HT1080 (cell line): ENCODE measurements at places on chromosomes 11 and 22. TPM values are rescaled to one million over a fixed set of nuclear protein-coding genes. Genes with fewer than 3 reads are reported as not detected.

- no peak for DNase-seq
Measured at GRCh38 chr11:35969089-35970042, 25.5 kb downstream of the LDLRAD3 start.

GRCh38 chr22:49206281-49206680 is 621.4 kb downstream of the BRD1 start:
- no peak for DNase-seq

- DNase-seq = no peak
Measured at GRCh38 chr22:25281675-25282345, 62.4 kb downstream of the CRYBB2 start.

- DNase-seq = no peak
Measured at GRCh38 chr11:35363246-35363801, 56.0 kb downstream of the SLC1A2 start.

DNA sequence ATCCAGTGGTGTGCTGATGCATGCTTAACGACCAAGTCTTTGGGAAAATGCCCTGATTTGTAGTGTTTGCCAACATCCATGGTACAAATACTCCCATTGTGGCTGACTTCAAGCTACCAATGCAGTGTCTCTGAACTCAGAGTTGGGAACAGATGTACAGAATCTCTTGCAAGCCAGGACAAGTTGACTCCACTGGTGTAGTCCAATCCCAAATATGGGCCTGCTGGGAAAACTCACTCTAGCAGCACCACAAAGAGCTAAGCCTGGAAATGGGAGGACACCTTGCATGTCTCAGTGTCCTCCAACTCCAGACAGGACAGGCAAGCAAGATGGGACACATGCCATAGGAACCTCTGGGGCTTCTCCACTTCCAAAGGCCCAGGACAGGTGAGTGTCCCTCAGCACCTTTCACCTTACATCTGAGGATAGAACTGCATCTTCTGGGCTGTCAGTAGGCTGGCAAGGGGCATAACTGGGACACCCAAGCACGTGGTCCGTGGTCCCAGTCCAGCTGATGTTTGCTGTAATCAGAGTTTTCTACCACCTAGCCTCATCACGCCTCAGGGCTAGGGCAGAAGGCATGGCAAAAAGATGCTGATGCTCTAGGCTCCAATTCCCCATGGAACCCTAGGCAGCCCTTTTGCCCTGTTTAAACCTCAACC is 6.5 kb downstream of the LMO1 start:
- DNase-seq = no peak

GRCh38 chr11:32435511-32435941 is at the start of gene WT1:
Gene WT1, minus strand, starts transcription at chr11:32435539.
- peak; percentile 58 for DNase-seq

DNA sequence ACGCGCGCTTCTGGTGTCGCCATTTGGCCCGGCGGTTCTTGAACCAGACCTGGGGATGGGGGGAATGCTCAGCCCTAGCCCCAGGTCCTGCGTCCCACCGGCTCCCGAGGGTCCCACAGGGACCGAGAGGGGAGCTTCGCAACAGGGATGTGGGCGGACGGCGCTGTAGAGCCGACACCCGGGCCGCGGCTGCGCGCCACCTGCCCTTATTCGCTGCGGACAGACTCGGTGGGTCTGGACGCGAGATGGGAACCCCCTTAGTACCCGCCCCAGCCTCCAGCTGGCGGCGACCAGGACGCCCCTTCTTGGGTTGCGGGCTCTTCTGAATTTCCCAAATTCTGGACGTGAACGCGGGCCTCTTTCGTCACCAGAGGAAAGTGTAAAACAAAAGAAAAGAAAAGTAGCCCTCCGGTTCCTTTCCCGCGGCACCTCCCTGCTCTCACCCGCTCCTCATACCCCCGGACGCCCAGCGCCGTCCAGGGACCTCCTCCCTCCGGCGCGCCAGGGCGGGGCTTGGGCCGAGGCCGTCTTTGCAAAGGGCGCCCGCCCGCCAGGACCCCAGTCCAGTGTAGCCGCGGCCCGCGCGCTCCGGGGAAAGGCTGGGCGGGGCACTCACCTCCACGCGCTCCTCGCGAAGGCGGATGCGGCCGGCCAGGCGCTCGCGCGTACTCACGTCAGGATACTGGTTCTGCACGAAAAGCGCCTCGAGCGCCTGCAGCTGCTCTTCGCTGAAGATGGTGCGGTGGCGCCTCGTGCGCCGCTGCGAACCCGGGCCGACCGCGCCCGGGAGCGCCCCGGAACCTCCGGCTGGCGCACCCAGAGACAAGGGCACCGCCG is 827 bp downstream of the GSC2 start:
- DNase-seq = no peak

GRCh38 chr11:132028380-132029240 is 658.2 kb downstream of the NTM start:
- DNase-seq = peak; percentile 42

GRCh38 chr11:128477278-128477677 is 110.1 kb downstream of the ETS1 start:
- no peak for DNase-seq

GRCh38 chr11:113581713-113582112 is 106.5 kb upstream of the DRD2 start:
- DNase-seq = no peak

DNA sequence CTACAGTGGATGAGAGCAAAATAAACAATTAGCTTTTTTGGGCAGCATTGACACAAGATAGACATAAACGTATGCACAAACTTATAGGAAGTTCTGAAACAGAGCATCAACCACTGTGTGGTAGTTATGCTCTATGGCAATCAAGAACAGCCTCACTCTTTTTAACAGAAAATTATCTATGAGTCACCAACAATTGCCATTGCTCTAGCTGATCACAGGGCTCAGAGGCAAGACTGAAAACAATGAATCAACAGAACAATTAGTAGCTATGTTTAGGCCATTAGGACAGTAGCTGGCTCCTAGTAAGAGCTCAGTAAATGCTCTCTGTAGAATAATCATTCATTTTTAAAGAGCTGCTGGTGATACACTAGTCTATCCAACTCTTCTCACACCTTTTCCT is 34.9 kb upstream of the PICALM start:
- no peak for DNase-seq

GRCh38 chr11:6855971-6856541 is 6.8 kb upstream of the OR10A2 start:
- DNase-seq = peak; percentile 51

- no peak for DNase-seq
Measured at GRCh38 chr11:119372260-119373058, 9.0 kb downstream of the USP2 start.

- DNase-seq = no peak
Measured at GRCh38 chr11:126339863-126340434, 15.5 kb upstream of the ST3GAL4 start.

DNA sequence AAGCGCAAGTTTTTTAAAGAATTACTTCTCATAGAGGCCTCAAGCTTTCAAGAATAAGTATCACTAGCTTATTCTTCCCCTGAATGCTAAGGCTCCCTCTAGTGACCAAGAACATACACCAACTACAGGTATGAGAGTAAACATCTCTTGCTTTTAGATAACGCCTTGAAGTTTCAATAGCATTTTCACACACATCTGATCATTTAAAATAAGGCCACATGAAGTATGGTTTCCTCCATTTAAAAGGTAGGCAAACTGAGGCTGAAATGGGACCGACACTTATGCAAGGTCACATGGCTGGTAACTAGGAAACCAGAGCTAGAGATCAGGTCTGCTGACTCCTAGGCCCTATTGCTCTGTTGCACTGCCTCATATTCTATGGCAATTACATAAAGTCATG is 66.5 kb downstream of the CCDC34 start:
- peak; percentile 39 for DNase-seq

DGCR6 gene
- total RNA-seq = 0.57 and 0.88 TPM in 2 replicates

MUC6 gene
- total RNA-seq = not detected in 2 replicates

TREH gene
- not detected in 2 replicates for total RNA-seq

PRG3 gene
- not detected in 2 replicates for total RNA-seq

PRCP gene
- total RNA-seq = 23.1 and 31.0 TPM in 2 replicates

SLC35C1 gene
- 4.9 and 11.7 TPM in 2 replicates for total RNA-seq

OR5B21 gene
- total RNA-seq = not detected in 2 replicates
